ENCODE measurements at places on chromosomes 16 and 17. TPM values are rescaled to one million over a fixed set of nuclear protein-coding genes. Genes with fewer than 3 reads are reported as not detected.

DNA sequence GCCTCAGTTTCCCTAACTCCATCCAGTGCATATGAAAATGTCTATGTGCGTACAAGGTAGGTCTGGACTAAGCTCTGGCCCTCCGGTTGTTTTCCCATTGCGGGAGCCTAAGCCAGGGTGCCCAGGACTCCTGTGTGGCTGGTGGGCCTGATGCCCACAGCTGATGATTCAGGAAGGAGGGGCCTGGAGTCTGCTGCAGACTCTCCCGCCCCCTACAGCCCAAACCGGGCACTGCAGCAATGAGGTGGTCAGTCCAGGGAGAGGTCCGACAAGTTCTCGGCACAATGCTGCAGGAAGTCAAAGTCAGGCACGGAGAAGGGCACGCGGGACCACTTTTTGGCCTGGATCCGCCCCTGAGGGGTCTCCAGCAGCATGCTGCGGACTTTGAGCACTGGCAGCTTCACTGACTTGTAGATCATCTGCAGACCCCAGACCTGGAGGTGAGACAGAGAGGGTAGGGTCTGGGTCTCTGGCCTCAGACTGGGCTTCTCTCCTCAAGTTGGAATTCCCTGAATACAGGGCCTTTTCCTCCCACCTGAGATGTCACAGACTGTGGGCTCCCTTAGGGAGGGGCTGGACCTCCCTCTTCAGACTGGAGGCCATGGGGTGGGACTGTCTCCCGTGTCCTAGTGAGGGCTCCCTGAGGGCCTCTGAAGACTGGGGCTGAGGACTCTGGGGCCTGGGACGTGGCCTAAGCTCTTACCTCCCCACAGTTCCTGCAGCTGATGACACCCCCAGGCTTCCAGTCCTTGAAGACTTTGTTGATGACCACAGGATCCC, 3.4 kb upstream of the ZNF385C start:
- no peak for DNase-seq

DPEP3 gene
- not detected for polyA plus RNA-seq

GRCh38 chr17:54948380-54948779, 20.1 kb downstream of the COX11 start:
- no peak for DNase-seq

GRCh38 chr17:39144416-39144840, 7.0 kb downstream of the PLXDC1 start:
- peak; percentile 94 for DNase-seq

TMED6 gene
- polyA plus RNA-seq, result 1.5 TPM

Measured in forelimb muscle (tissue), 1 donor.